ENCODE measurements at places on chromosomes 12 and 14.

GRCh38 chr12:123270214-123271000 is 1.2 kb downstream of the CDK2AP1 start:
- peak; percentile 34 for DNase-seq

DNA sequence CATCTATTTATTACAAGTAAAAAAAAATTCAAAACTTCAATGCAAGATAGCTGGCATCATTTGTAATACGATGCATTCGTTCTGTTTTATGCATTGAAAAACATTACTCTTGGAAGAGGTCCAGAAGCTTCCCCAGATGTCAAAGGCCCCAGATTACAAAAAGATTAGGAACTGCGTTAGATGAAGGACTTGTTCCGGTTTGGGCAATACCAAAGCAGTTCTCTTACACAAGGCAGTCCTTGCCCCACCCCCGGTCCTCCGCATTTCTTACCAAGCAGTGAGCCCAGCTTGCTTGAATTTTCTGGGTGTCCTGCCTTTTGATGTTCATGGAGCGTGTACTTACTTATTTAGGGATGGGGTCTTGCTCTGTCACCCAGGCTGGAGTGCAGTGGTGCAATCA is 4.8 kb upstream of the HVCN1 start:
- DNase-seq, result peak; percentile 67

- DNase-seq, result no peak
These were observed 304 bp downstream of the KCTD10 start for GRCh38 chr12:109476807-109477184.

- no peak for DNase-seq
These were observed 2.7 kb downstream of the PCNX4 start for GRCh38 chr14:60094306-60094897.

DNA sequence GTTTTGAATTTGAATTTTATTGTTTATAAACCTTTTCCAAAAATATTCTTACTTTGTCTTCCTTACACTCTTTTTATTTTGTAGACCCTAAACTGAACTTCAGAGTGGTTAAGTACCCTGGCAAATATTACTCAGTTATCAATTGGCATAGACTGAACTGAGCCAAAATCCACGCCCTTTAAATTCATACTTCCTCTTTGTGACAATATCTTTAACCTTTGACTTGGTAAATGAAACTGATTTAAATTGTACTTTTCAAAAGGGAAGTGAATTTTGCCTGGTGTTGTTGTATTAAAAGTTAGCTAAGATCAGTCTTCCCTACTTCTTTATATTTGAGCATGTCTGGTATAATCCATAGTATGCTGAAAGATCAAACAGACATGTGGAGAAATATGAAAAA is 184.3 kb upstream of the USP15 start:
- peak; percentile 6 for DNase-seq
